Cortex of kidney (tissue), 1 donor: ENCODE measurements at places on chromosomes 2 and 18.

GRCh38 chr18:55934821-55935220 lies 346.8 kb upstream of the TCF4 start:
- no peak for DNase-seq

GRCh38 chr2:223306371-223306770 lies 254.4 kb downstream of the KCNE4 start:
- DNase-seq: no peak

DNA sequence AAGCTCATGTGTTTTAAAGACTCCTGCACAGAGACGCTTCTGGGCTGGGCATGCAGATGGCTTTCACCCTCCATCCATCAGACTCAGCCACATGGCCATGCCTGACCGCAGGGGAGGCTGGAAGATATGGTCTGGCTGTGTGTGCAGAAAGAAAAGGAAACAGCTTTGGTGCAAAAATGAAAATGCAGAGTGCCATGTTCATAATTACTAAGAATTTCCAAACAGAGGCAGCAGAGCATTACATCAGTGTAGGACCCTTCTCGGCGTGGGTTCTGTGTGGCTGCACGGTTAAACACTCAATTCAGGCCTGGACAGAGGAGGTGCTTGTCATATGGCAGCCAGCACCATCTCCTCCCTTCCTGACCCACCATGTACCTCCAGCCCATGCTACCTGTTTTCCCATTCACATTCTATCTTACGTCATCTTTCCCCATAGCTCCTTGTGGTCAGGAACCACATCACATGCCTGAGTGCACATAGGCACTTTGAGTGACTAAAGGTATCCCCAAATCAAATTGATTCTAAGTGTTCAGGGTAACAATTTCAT lies 200.3 kb upstream of the ID2 start:
- DNase-seq: no peak

DNA sequence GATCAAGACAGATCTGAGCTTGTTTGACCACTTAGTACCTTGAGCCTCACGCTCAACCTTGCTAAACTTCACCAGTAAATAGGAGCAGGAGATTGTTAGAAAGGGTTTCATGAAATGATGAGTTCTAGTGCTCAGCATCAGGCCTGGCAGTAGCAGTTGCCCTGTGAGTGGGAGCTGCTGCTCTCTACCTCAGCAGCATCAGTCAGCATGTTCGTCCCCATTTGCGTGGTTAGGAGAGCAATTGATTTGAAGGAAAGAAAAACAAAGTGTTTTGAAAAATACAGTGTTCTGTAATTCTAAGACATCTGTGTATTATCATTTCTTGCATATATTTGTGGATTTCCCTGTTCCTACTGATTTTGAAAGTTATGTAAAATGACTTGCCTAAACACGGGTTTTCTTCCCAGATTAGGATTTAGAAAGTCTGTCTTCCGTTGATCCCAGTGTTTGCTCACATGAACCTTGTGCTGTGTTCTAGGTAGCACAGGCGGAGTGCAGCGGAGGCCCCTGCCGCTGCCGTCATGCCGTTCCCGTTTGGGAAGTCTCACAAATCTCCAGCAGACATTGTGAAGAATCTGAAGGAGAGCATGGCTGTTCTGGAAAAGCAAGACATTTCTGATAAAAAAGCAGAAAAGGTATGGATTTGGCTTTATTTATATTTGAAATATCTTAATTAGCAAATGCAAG lies 47.0 kb downstream of the CAB39 start:
- no peak for DNase-seq

- no peak for DNase-seq
Observed at GRCh38 chr18:57798713-57799373, 4.3 kb downstream of the ATP8B1 start.

- no peak for DNase-seq
Observed at GRCh38 chr2:189347540-189347939, 93.7 kb upstream of the WDR75 start.

GRCh38 chr2:133884739-133885381 lies 316.6 kb upstream of the NCKAP5 start:
- DNase-seq: no peak

- no peak for DNase-seq
Observed at GRCh38 chr2:130347220-130347925, 4.7 kb downstream of the IMP4 start.

DNA sequence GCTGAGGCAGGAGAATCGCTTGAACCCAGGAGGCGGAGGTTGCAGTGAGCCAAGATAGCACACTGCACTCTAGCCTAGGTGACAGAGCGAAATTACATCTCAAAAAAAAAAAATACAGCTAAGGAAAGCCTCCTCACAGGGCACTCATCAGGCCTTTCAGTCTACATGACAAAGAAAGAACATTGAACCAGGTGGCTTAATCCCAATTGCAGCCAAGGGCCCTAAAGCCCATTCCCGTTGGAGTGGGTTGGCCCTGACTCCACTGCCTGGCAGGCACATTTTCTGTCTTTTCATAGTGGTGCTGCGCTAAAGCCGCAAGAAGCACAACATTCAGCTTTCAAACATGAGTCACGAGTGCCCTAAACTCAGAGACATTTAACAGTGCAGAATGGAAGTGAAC lies 372.5 kb downstream of the RNF144A start:
- DNase-seq: no peak

GRCh38 chr2:55168221-55169154 lies 63.6 kb downstream of the CLHC1 start:
- no peak for DNase-seq

- no peak for DNase-seq
Observed at GRCh38 chr18:55587418-55588110, 428 bp downstream of the TCF4 start.
